Cerebellar nuclear complex (tissue), 1 donor: ENCODE measurements at places on chromosomes 13 and 19.

DNA sequence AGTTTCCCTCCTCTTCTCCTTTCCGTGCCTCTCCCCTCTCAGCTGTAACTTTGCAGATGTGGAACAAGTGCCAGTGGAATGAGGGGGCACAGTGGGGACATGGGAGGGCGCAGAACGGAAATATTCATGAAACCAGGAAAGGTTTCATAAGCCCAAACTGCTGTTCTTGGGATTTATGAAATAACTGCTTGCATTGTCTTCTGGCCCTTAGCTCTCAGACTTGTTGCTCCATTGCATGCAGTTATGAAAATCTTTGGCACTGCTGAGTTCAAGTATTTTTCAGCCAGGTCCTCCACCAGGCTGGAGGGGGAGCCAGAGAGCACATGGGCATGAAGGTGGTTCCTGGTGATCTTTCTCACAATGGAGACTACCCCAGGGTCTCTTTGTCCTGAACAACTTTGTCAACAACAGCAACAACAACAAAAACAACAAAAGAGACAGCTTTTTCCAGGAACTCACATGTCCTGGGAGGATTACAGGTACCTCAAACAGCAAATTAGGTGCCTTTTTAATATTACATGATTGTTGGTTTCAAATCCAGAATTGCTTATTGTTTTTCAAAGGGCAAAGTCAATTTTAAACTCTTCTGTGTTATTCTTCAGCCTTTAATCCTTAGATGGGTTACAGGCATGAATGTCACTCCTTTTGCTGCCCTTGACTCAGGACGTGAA, 1.5 kb downstream of the RGCC start:
- DNase-seq = no peak

- no peak for DNase-seq
These were observed 767.9 kb downstream of the PCDH9 start for GRCh38 chr13:66462187-66462586.

DNA sequence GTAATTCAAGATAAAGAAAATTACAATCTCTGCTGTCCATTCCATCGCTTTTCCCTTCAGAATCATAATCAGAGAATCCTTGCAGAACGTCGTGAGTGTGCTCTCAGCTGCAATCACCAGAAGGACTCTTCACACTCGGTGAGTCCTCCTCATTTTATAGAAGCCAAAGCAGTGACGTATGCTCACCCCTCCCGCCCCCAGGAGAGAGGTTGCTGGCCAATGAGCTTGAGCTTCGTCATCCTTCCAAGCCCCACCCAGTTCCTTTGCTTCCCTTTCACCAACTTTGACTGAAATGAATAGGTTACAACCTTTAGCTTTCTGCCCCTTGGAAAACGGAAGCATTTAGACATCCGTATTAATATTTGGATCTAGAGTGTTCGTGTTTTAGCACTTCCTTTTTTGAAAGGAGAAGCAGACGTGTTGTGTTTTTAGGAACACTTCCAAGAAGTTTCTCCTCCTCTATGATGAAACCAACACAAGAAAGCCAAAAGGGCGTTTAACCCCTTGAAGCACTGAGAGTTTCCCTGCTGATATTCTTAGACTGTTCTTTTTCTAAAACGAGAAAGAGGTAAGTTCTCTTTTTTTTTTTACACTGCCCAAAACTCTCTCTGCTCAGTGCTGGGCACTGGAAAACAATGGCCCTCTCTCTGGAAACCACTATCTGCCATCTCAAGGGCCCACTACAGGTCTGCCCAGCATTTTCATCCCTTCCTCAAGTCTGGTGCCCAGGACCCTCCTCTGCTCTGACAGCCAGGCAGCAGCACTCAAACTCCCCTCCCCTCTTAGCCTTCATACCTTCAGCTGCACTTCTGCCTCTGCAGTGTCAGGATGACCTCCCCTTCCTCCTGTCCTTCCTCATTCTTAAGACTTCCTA, 44.3 kb upstream of the CEACAM21 start:
- no peak for DNase-seq

GRCh38 chr13:23750383-23751121, 138.6 kb downstream of the MIPEP start:
- no peak for DNase-seq

GRCh38 chr19:46785980-46786235, 2.5 kb downstream of the SLC1A5 start:
- no peak for DNase-seq
